ENCODE measurements at places on chromosomes 5 and 9.
A peak's percentile ranks its signal among the peaks of the same experiment; 100 is the strongest.

DNA sequence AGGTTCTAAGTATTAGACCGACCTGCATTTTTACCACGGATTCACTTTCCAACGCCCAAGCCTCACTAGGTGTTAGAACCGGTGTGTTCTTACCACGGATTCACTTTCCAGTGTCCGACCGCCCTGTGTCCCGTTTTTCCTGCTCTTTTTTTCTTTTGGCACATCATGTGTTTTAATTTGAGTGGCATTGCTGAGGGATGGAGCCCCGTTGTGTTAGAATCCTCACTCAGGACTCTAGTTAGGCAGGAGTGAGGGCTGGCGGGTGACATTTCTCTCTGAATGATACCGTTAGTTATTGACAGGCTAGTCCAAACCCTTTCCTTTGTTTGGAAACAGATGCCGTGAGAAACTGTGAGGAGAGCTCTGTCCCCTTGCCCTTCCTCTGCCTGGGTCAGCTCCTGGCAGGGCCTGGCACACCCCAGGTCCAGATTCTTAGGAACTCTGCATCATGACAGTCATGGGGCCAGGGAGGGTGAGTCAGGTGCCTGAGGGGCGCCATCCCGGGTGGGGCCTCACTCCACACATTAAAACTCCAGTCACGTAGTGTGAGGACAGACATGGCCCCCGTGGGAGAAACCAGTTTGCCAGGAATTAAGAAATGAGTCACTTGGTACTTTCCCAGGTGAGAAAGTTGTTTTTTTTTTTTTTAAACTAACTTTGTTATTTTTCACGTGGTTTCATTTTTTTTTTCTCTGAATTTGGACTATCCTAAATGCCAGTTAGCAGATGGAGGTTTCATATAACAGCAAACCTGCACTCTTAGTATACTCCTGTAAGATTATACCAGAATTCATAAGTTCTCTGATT, 15.8 kb downstream of the EXOC3 start:
- no peak for DNase-seq

DNA sequence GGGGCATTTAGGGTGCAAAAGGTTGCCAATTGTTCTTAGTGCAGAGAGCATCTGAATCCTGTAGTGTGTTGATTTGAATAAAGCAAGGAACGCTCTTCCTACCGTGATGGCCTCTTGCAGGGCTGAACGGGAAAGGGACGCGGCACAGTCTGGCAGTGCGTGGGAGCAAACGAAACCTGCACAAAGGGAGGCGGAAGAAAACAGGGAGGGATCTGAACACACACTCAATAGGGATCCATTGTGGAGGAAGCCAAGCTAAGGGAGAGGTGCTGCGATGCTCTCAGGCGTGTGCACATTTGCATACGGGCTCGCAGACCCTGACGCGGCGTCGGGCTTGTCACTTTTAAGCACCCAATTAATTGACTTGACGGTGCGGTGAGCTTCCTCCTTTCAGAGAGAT, 414.0 kb upstream of the IRX1 start:
- no peak for DNase-seq

DNA sequence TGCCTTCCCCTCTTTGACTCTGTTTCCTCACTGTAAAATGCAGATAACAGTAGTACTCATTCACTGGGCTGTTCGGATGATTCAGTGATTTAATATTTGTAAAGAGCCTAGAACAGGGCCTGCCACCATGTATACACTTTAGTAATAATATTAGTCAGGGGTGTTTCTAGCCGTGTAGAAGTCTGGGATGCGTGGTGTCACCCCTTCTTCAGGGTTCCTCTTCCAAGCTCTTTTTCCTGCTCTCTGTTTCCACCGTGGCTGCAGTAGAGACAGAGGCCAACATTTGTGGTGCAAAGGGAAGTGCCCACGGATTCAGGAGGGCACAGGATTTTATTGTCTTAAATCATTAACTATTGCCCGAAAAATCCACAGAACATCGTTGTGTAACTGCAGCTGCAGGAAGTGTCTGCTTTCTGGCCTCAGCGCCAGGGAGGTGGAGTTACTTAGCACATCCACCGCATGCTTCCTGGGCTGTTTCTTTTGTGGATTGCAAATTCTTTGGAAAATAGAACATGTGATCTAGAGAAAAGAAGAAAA, 61.7 kb downstream of the TRIO start:
- DNase-seq = peak; percentile 88

DNA sequence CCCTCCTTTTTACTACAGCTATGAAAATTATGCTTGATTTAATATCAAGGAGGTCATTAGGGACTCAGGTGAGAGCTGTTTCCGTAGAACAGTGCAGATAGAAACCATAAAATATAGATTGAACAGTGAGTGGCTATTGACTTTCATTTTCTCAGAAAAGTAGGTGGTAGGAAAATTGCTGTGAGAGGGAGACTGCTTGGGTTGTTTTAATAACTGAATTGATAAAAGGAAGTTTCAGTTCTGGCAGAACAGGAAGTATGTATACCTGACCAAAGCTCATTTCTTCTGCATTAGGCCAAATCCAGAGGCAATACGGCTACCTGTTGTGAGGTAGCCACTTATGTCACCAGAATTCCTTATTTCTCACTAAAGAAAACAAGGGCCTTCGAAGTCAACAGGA, 761.7 kb upstream of the ARRDC3 start:
- DNase-seq = no peak

DNA sequence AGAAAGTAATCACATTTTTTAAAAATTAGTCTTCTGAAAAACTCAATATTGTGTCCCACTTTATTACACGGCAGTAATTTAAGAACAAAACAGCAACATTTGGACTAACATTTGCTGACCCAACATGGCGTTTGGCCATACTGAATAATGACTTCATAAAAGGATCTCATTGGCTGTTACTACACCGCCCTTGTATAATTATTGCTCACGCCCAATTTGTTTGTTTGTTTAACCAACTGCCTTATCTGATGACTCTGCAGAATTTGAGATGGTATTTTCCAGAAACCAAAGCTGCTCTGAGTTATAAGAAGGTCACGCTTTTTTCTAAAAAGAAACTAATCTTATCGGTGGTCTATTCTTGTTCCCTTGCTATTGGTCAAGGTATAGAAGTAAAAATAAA, 200.2 kb upstream of the TARS1 start:
- DNase-seq = no peak

DNA sequence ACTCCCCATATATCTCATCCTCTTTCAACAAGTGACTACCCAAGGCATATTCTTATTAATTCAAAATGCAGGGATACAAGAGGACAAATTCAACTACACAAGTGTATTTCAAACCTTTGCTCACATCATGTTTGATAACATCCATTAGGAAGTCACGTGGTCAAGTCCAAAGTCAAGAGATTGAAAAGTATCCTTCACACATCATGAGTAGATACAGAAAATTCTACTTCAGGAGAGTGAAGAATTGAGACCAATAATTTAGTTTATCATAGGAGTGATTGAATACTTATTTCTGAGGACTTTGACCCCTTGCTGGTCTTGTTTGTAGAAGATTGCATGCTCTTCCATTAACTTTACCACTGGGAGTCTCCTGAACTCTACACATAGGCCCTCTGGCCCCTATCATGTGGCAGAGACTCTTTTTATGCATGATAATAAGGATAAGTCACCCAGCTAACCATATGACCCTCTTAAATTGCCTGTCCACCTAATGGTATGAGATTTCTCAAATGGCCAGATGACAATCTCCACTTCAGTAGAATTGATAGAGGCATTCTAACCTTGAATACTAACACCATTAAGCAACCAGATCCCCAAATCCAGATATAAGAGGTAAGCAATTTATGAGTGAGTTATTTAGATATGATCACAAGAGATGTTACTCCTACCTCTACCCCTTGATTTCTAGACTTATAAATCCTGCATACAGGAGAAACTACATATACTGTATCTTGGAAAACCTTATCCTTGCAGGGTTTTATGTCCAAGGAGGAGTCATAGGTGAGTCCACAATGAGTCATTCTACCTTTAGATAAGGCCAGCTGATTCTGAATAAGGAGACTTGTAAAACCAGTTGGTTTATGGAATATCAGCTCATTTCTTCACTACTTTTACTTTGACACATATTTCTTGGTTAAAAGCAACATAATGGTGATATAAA, 26.6 kb upstream of the SLC46A2 start:
- no peak for DNase-seq

DNA sequence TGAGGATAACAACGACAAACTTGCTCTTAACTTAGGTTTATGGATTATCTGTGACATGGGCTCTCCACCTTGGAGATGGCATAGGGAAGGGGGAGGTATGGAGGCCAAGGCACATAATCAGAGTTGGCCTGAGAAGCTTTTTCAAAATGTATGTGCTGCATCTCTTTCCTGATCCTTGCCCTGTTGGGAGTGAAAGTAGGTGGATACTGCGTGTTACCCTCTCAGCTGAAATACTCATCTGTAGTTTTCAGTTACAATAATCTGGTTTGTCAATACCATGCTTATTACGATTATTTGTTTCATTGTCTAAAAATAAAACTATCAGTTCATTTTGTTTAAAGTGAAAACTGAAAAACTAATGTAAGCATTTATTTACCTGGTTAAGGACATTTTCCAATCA, 86.7 kb downstream of the SLC44A1 start:
- no peak for DNase-seq

GRCh38 chr9:120891884-120892747, 15.1 kb upstream of the PHF19 start:
- no peak for DNase-seq

DNA sequence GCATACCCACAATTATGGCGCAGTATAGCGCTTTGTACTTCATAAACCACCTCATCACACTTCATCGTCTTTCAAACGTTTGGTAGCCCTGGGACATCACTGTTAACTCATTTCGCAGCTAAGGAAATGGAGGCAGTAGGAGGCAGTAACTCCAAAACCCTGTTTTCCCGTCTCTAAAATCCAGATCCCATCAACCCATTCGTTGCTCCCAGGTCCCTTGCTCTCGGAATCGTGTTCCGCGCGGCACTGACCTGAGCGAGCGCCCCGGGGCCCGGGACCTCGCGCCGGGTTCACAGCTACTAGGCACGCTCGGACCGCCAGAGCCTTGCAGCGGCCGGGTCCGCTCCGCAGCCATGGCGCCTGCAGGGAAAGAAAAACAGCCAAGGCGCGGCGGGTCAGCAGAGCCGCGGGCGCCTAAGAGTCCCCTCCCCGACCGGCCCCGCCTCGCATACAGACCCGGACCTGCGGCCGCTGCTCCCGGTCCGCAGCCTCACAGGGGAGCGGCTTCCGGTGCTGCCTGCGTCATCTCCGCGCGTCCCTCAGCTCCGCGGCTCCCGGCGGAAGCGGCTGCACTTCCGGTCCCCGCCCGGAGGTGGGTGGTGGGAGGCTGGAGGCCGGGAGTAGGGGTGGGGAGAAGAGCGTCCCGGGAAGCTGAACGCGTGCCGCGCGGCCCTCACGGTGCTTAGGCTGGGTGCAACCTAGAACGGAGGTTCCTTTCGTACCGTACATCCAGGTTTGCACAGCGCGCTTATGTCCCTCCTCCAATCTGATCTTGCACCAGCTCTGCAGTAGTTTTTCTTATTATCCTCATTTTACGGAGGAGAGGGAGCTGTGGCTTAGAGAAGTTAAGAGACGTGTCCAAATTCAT, at the start of gene FBXW2:
TSS of gene FBXW2 (minus strand) at position 519 of the 868 bp plus-strand sequence. CDS start 5,158 bp downstream, outside the sequence.
- peak; percentile 87 for DNase-seq

GRCh38 chr5:131541071-131541470, 94.0 kb downstream of the RAPGEF6 start:
- DNase-seq = no peak
